ENCODE measurements at places on chromosomes 2 and 18. TPM values are rescaled to one million over a fixed set of nuclear protein-coding genes. Genes with fewer than 3 reads are reported as not detected.

The GPR35 gene
- 2.5 TPM for total RNA-seq

The PROM2 gene
- 9.4 TPM for total RNA-seq

The KYNU gene
- total RNA-seq, result under 0.01 TPM

The ALPG gene
- total RNA-seq, result not detected

The OBSL1 gene
- total RNA-seq, result 79.5 TPM

The SPP2 gene
- not detected for total RNA-seq

Data from parietal lobe (tissue), 2 donors.